ENCODE measurements at places on chromosomes 3 and 15.

GRCh38 chr15:61489571-61489970 is 260.5 kb upstream of the RORA start:
- no peak for DNase-seq

DNA sequence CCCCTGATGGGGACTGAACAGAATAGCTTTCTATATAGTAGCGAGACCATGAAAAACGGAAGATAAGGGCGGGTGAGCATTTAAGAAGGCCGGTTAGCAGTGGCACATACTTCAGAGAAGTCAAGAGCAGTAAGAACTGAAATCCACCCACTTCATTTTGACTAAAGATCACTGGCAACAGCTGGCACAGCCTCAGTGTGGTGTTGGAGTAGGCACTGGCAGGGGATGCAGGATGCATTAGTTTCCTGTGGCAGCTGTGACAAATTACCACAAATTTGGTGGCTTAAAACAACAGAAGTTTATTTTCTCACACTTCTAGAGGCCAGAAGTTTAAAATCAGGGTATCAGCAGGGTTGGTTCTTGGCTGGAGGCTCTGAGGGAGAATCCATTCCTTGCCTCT is 176.5 kb downstream of the ADAMTSL3 start:
- no peak for DNase-seq

GRCh38 chr3:99322551-99322950 is 315.8 kb upstream of the COL8A1 start:
- DNase-seq: no peak

GRCh38 chr3:173221010-173221409 is 80.0 kb upstream of the SPATA16 start:
- DNase-seq: no peak

- no peak for DNase-seq
Measured at GRCh38 chr3:162632672-162633071, 1136.1 kb downstream of the OTOL1 start.

GRCh38 chr15:90425726-90426346 is 37.8 kb downstream of the IQGAP1 start:
- no peak for DNase-seq

- no peak for DNase-seq
Measured at GRCh38 chr15:42275780-42276391, 2.7 kb upstream of the TMEM87A start.

- DNase-seq: no peak
Measured at GRCh38 chr3:166498446-166498845, 661.2 kb upstream of the BCHE start.

- DNase-seq: no peak
Measured at GRCh38 chr3:59422312-59422711, 372.5 kb upstream of the CFAP20DC start.

DNA sequence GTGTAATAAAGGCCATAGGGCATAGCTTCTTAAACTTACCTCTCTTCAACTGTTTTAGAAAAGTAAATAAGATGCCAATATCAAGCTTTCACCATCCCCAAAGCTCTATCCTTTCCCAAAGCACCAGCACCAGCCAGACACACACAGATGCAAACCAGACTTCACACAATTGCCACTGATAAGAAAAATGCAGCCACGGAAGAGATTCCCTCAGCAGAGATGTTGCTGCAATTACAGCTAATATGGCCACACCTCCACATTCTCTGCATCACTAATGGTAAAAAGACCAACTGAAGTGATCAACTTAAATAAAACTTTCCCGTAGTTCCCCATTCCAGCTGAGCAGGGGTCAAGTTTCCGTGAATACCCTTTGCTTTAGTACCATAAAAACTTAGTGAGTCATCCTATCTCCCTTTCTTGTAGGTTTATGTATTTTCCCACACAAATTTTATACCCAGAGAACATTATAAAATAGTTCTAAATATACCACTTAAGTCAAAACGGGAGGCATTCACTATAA is 64.4 kb downstream of the SLC9A9 start:
- DNase-seq: no peak

DNA sequence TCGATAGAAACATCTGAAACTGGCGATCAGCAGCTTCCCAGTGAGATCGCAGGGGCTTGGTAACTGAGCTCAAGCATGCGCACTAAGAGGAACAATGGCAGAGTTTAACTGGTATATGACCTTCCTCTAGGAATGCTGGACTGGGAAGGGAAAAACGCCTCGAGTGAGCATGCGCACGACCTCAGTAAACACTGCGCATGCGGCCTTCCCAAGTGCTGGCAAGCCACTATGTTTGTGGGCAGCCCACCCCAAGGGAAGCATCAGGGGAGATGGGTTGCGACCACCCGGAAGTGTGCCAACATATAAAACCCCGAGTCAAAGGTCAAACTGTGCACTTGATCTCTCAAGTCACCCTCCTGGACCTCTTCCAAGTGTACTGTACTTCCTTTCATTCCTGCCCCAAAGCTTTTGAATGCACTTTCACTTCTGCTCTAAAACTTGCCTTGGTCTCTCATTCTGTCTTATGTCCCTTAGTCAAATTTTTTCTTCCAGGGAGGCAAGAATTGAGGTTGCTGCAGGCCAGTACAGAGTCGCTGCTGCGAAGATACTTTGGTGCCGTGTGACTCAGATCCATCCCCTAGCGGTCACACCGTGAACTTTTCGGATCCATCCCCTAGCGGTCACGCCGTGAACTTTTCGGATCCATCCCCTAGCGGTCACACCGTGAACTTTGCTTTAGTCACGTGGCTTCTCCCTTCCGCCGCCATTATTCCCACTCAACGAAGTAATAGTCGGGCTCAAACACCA is 243.3 kb downstream of the FAM43A start:
- DNase-seq: no peak

GRCh38 chr3:112382543-112383160 is 49.7 kb downstream of the CD200 start:
- DNase-seq: no peak

GRCh38 chr15:77022646-77023575 is 28.0 kb downstream of the PSTPIP1 start:
- no peak for DNase-seq

DNA sequence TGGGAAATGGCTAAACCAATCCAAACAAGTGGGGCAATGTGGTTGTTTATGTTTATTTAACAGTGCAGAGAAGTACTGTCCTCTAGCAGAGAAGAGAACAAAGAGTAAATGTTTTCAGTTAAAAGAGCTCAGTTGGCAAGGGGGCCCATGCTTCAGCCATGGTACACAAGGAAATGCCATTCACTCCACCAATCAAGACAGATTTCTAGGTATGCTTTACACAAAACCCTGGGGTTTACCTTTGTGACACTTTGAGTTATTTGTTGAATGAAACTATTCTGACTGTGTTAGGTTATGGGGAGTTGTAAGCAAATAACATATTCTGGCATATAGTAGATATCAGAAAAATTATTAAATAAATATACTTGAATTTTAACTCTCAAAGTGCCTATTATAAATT is 228.5 kb upstream of the MME start:
- no peak for DNase-seq

DNA sequence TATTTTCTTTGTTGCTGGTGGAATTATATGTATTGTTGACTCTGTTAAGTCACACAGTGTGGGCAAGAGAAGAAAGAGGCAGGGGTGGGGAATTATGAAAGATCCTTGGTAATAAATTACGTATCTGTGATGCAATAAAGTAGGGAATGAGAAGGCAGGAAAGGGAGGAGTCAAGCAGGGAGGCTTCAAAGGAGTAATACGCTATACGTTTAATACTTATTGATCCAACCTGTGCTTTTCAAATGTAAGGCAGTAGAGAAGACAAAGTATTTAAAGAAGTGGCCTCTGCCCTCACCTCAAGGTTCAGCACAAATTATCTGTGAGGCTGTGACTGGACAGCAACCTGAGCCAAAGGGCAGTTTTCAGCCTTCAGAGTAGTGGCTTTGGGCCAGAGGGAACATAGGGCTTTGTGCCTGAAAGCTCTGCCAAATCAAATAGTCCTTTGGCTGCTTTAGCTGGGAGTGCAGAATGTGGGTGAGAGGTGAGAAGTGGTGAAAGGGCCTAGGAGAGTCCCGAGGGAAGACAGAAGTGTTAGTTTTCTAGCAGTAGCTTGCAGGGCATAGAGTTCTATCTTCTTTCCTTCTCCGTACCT is 1.2 kb upstream of the PLIN1 start:
- DNase-seq: no peak

DNA sequence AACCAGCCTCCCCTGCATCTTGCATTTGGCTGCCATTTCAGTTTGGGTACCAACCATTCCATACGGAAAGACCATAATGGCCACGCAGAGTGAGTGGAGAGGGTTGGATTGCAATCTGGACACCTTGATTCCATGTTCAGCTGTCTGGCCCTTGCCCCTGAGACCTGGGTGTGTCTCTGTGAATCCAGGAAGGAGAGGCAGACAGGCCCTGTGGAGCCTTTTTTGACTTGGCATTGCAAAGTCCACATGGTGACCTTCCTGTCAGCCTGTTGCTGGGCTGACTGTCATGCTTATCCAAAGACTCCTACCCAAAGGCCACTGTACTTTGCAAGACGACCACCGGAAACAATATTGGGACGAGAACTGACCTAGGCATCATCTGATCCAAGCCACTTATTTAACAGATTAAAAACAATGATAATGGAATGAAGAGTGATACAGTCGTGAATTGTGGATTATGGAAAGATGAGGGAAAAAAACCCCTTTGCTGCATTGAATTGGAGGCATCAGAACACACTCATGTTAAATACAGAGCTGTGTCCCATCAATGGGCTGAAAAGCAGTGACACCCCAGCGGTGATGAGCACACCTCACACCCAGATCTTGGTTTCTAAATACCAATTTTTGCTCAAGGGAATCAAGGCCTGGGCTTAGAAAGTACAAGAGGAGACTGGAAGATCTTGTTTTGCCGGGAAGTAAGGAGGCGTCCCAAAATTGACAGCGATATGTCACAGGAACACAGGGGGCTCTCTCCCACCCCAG is 86.0 kb downstream of the LRRK1 start:
- DNase-seq: no peak

- DNase-seq: no peak
Measured at GRCh38 chr3:34364335-34364734, 565.9 kb downstream of the PDCD6IP start.

- no peak for DNase-seq
Measured at GRCh38 chr3:120450600-120451271, at the start of gene FSTL1. TSS of gene FSTL1 (minus strand) at chr3:120450992. CDS start at chr3:120450746, 246 bp downstream.

GRCh38 chr15:28106294-28107110 is 7.4 kb upstream of the OCA2 start:
- no peak for DNase-seq

- no peak for DNase-seq
Measured at GRCh38 chr3:48929358-48930035, 10.9 kb downstream of the ARIH2 start.

- DNase-seq: no peak
Measured at GRCh38 chr3:172707030-172707429, 3.8 kb downstream of the NCEH1 start.

GRCh38 chr3:124862006-124862405 is 25.2 kb downstream of the ITGB5 start:
- no peak for DNase-seq

- no peak for DNase-seq
Measured at GRCh38 chr3:36461597-36461996, 81.3 kb downstream of the STAC start.

GRCh38 chr3:152973575-152973974 is 138.6 kb downstream of the P2RY1 start:
- DNase-seq: no peak

- no peak for DNase-seq
Measured at GRCh38 chr3:45056608-45057301, 30.7 kb downstream of the CLEC3B start.

GRCh38 chr3:185176750-185177359 is 24.0 kb upstream of the C3orf70 start:
- no peak for DNase-seq

GRCh38 chr15:51588966-51589365 is 33.6 kb downstream of the DMXL2 start:
- no peak for DNase-seq

GRCh38 chr15:79451361-79451999 is 19.3 kb downstream of the MINAR1 start:
- DNase-seq: no peak

DNA sequence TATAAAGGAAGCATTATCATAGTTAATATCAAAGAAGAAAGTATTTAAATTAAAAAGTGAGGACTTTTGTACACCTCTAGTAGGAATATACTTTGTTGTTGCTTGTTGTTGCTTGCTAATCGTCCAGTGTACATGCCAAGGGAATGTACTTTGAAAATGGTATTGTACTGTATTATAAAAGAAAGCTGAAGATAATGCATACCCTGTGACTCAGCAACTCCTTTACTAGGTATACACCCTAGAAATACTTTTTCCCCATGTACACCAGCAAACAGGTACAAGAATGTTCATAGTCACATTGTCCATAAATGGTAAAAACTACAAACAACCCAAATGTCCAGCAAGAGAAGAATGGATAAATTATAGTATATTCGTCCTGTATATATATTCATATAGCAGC is 12.0 kb downstream of the TTBK2 start:
- DNase-seq: no peak

DNA sequence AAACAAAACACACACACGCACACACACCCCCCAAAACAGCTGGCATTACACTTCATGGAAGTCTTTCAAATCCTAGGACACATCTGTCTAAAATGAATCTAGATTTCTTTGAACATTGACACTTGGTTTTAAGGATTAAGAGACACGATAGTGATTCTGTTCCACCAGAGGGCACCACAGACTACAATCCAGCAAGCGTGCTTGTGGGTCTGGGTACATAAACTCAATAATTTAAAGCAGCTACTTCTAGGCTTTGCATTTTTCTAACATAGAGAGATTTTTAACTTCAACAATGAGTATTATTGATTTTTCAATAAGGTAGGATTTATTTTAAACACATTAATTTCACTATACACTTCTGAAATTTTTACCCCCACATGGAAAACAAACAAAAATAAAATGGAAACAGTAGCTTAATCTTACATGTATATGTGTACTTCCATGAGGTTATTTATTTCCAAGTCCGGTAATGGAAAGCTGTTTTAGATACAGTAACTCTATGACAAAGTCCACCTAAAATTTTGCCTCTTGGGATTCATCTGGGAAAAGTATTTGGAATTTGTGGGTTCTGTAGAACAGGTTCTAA is 564.0 kb upstream of the TGFBR2 start:
- peak; percentile 21 for DNase-seq

- no peak for DNase-seq
Measured at GRCh38 chr3:52636673-52637072, 49.0 kb downstream of the PBRM1 start.

DNA sequence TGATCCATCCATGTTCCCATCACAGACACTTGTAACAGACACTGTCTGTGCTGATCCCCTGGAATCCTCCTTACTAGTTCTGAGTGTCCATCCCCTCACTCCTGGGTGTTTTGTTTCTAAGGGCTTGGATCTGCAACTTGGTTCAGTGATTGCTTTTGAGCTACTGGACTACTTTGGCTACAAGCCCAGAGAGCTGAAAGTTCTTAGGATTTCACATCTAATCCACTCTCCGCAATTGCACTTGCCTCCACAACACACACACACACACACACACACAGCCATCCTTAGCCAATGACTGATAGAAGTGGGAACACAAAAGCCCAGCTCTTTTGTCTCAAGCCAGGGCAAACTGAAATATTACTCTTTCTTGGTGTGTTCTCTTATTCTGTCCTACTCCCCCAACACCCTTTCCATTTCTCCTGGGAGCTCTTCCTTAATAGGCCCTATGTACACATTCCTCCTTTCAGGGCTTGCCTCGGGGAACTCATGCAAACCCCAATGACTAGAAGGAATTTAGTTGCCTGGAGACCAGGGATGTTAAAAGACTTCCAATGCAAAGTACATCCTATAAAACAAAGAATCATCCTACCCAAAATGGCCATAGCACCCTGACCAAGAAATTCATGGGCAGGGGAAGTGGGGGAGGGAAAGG is 206.1 kb upstream of the UBE2E2 start:
- DNase-seq: no peak

Measured in activated naive CD4-positive, alpha-beta T cell (primary cell).